ENCODE measurements at places on chromosomes 1 and 21. TPM values are rescaled to one million over a fixed set of nuclear protein-coding genes. Genes with fewer than 3 reads are reported as not detected.

- no peak overlapping the region for H3K4me3 ChIP-seq
- H3K4me1 ChIP-seq = no peaks in the 10 kb centered on the region
- H3K27ac ChIP-seq = no peak overlapping the region
- no peak for DNase-seq
- no peaks in the 10 kb centered on the region for H3K36me3 ChIP-seq
Measured at GRCh38 chr1:1101503-1101902, 14.4 kb downstream of the C1orf159 start.

The HHIPL2 gene
- total RNA-seq = 0.09 TPM

GRCh38 chr1:228297822-228298221 lies 90.0 kb downstream of the OBSCN start:
- no peak overlapping the region for H3K27ac ChIP-seq
- H3K4me1 ChIP-seq = no peaks in the 10 kb centered on the region
- no peak for DNase-seq
- no peaks in the 10 kb centered on the region for H3K36me3 ChIP-seq

The KRTAP10-2 gene
- not detected for total RNA-seq

DNA sequence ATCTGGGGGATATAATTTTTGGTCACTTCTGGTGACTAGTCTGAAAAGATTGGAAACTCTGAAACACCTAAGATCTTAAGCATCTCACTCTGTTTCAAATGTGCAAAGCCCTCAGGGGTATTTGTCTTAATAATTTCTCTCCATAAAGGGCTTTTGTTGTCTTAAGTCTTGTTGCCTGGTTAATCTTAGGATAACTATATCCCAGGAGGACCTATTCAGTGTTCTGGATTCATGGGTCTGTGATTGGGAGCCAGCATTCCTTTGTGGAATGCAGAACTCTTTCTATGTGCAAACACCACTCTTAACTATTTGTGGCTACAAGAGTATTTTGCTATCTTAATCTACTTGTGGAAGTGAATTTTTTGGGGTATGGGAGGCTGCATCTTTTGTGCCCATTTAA lies 1573.0 kb upstream of the PRMT6 start:
- H3K4me3 ChIP-seq = no peak overlapping the region
- H3K36me3 ChIP-seq = no peaks in the 10 kb centered on the region
- no peaks in the 10 kb centered on the region for H3K4me1 ChIP-seq
- no peak for DNase-seq
- no peak overlapping the region for H3K27ac ChIP-seq

- H3K4me1 ChIP-seq = no peaks in the 10 kb centered on the region
- no peaks in the 10 kb centered on the region for H3K36me3 ChIP-seq
- H3K27me3 ChIP-seq = no peaks in the 10 kb centered on the region
- DNase-seq = no peak
- H3K27ac ChIP-seq = no peak overlapping the region
Measured at GRCh38 chr1:61287734-61288133, 205.4 kb downstream of the NFIA start.

DNA sequence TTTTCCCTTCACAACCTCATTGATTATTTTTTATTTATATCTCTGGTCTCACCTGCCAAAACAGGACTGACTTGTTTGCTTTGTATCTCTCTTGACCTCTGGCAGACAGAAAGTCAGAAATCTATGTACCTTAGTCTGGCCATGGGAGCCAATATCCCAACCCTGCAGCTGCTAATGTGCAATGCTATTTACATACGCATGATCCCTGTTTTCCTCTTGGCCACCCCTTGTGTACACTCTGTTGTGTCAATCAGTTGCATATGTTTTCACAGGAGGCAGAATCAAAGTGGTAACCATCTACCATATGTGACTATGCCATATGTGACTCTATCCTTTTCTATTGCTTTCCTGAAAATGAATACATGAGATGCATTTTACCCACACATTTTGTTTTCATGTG lies 688.8 kb downstream of the PLA2G4A start:
- H3K36me3 ChIP-seq = no peaks in the 10 kb centered on the region
- no peaks in the 10 kb centered on the region for H3K27me3 ChIP-seq

- no peaks in the 10 kb centered on the region for H3K27me3 ChIP-seq
- H3K36me3 ChIP-seq = no peaks in the 10 kb centered on the region
- no peak overlapping the region for H3K4me3 ChIP-seq
- DNase-seq = no peak
- H3K4me1 ChIP-seq = no peaks in the 10 kb centered on the region
- no peak overlapping the region for H3K27ac ChIP-seq
Measured at GRCh38 chr1:187911820-187912219, 1083.1 kb downstream of the PLA2G4A start.

The C1QTNF12 gene
- 3.1 TPM for total RNA-seq

DNA sequence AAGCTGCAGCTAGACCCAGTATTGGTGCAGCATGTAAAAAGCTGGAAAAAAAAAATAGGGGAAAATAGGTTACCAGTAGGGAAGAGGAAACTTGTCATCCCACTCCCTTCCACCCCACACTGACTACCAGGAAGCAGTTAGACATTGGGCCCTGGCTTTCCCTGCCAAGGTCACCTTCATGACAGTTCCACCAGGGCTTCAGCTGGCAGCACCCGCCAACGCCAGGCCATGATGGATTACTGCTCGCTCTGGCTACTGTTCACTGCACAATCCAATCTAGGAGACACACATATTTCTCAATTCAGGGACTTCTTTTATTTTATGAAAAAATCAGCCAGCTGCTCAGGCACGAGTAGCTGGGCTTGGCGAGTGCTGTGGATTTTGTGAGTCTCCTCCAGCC lies 127.7 kb downstream of the DMRTA2 start:
- DNase-seq = no peak
- H3K36me3 ChIP-seq = no peaks in the 10 kb centered on the region
- no peaks in the 10 kb centered on the region for H3K4me1 ChIP-seq
- no peak overlapping the region for H3K27ac ChIP-seq
- no peak overlapping the region for H3K4me3 ChIP-seq
- no peaks in the 10 kb centered on the region for H3K27me3 ChIP-seq

DNA sequence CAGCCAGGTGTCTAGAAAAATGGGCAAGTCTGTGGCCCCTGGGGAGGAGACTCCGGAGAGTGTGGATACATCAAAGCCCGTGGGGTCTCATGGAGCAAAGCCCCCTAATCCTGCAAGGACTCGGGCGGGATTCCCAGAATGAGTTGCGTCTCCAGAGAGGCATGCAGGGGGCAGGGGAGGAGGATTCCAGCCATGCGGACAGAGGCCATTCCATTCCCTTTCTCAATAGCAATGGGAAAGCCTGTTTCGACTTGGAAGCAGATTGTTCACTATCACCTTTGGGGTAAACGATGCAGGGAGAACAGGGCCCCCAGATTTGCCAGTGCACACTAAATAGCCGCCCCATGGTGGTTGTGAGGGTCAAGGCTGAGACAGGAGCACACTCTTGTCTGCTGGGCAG lies 15.4 kb upstream of the PRDM15 start:
- H3K4me3 ChIP-seq = no peak overlapping the region
- no peaks in the 10 kb centered on the region for H3K4me1 ChIP-seq
- H3K27me3 ChIP-seq = no peaks in the 10 kb centered on the region
- H3K27ac ChIP-seq = no peak overlapping the region
- peaks cover 2% of the 10 kb centered on the region for H3K36me3 ChIP-seq
- no peak for DNase-seq

Data from kidney (tissue), 22 donors.